Activated T-cell treated with anti-CD3 and anti-CD28 coated beads for 24 hours (primary cell): ENCODE measurements at places on chromosomes 3 and 15.

DNA sequence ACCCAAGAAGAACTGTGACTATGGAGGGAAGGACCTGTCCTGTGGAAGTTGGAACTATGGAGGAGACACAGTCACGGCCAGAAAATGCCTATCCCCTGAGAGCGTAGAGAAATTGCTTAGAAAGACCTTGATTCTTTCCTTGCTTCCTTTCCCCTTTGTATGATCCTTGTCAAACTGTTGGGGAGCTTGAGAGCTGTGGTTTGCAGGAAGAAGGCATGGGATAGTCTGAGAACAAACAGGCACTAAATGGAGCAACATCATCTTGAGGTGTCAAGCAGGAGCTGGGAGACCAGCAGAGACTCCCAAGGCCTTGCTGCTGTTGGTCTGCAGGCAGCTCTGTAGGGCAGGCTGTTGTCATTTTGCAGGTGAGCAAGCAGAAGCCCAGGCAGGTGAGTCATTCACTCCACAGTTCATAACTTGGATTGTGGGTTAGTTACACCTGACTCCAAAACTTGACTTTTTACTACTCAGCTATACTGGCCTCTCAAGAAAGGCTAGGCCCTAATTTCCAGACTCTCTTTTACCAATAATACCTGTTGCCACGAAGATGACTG is 298.9 kb downstream of the LRTM1 start:
- no peak for DNase-seq

DNA sequence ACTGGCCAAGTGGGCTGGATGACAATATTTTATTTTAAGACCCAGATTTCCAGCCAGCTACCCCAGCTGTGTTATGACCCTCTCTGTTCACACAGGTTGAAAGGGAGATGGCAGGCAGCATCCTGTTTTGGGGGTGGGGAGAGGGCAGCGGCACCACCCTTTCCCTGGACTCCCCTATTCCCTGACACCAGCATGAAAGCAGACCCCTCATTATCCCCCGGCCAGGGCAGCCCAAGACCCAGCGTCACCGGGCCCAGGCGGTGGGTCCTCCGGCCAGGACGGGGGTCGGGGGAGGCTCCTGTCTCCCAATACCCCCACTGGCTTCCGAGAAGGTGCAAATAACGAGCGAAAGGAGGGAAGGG is 127.6 kb upstream of the MEF2A start:
- no peak for DNase-seq

DNA sequence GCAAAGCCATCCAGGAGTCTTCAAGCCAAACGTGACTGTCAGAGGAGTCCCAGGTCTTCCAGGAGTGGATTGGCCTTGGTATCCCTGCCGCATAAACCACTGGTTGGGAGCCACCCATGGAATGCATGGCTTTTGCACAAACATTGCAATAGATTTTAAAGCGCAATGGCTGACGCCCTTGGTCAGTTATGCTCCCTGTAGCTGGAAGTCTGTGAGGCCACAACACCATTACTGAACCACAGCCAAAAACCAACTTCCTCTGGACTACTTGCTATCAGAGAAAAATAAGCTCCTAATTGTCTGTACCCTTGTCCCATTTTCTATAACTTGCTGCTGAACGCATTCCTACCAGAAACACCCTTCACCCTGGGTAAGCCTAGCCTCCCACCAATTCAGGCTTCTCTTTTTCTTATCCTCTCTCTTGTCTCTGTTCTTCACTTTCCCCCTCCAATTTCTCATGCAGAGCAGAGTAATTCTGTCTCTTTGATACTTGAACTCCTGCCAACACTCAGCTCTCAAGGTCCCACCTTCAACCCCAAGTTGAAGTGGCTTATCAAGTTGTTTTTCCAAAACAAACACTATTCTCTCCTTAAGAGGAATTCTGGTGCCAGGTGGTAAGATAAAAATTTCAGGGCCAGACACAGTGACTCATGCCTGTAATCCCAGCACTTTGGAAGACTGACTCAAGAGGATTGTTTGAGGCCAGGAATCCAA is 176.4 kb upstream of the UBE2E1 start:
- no peak for DNase-seq

- no peak for DNase-seq
These were observed 12.9 kb downstream of the NISCH start for GRCh38 chr3:52468336-52468735.

- DNase-seq, result no peak
These were observed 125.6 kb upstream of the RASGRP1 start for GRCh38 chr15:38690216-38690615.

DNA sequence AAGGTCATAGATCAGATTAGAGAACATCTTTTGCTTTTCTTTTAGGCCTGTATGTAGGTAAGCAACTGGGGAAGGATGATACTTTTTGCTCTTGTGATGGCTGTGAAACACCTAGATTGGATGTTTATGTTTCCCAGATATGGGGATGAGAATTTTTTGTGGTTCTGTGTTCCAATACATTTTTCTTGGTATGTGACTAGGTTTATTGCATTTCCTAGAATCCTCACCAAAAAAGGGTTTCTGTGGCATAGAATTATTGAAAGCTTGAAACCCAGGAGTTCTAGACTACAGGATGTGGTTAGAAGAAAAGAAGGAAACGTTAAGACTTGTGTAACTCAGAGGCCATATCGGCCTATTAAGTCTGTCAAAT is 25.8 kb downstream of the OXNAD1 start:
- no peak for DNase-seq

DNA sequence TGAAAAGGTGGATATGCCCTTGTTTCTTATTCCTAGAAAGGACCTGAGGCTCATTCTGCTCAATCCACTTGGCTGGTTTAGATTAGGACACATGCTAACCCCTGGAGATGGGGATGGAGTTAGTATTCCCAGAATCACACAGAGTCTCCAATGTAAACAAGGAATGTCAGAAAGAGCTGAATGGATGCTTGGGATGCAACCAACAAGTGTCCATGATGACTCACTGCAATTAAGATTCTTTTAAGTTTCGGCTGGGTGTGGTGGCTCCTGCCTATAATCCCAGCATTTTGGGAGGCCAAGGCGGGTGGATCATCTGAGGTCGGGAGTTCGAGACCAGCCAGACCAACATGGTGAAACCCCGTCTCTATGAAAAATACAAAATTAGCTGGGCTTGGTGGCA is 315.5 kb upstream of the AZI2 start:
- no peak for DNase-seq

DNA sequence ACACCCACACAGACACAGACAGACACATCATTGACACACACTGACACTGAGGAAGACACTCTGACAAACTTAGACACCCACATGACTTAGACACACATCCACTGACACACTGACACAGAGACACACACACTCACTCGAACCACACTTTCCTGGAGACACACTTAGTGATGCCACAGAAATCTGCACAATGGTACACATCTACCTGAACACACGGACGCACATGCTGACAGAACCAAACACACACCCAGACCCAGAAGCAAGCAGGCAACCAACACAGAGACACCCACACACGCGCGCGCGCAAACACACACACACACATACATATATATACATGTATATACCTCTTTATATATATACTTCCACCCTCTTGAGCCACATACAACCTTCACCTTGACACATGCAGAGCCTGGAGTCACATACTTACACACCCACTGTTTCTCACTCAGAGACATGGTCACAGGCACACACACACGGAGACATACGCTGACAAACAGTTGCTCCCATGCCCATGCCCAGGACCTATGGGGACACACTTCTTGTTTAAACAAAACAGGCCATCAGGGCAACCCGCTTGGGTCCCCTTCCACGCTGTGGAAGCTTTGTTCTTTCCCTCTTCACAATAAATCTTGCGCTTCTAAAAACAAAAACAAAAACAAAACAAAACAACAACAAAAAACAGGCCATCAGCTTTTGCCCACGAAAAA is 913 bp upstream of the SCN5A start:
- DNase-seq, result no peak

GRCh38 chr15:77440378-77440999 is 19.8 kb downstream of the HMG20A start:
- no peak for DNase-seq

DNA sequence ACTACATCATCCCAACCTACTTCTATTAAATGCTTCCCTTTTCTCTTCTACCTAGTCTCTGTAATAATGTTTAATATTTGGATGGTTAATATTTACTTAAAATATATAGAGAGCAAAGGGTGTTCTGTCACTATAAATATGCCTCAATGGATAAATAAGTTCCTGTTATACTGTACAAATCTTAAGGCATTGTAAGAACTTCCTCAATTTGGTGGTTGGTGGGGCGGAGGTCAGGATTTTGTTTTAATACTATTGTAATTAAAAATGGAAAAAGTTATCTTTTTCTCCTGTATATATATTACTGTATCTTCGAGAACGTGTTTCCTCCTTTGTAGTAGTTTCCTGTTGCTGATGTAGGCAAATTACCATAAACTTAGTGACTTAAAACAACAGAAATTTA is 41.5 kb downstream of the SPRED1 start:
- DNase-seq, result no peak

GRCh38 chr3:9302425-9303181 is 53.2 kb upstream of the SRGAP3 start:
- DNase-seq, result peak; percentile 68

- no peak for DNase-seq
These were observed 189.5 kb downstream of the ISL2 start for GRCh38 chr15:76526111-76526510.

DNA sequence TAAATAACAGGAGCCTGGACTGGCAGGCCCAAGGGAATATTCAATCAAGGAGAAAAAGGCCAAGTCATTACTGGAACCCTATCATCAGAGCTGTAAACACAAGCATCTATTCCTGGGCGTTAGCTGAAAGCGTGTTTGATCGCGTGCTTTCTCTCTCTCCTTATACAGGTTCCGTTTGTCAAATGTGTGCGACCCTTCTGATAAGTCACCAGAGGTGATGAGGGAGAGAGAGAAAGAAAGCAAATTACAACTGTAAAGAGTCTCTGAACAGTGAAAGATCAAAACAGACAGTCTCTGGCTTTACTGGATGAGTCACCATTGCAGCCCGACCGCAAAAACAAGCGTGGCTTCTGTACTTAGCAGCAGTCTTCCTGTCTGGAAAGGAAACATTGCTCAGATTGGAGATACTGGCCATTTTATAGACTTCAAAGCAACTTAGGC is 39.5 kb upstream of the TPRG1 start:
- peak; percentile 61 for DNase-seq

DNA sequence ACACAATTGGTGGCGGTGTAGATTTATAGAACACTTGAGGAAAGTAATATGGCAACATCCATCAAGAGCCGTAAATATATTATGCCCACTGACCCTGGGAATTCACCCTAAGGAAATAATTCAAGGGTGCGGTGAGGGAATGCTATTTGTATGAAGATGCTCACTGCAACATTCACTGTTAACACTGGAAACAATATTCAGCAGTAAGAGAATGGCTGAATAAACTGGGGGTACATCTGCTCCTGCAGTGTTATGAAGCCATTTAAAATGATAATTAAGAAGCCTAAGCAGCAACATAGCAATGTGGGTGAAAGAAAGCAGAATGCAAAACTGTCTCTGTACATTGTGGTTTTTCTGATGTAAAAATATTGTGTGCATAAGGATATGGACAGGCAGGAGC is 87.6 kb downstream of the RAB11A start:
- no peak for DNase-seq

DNA sequence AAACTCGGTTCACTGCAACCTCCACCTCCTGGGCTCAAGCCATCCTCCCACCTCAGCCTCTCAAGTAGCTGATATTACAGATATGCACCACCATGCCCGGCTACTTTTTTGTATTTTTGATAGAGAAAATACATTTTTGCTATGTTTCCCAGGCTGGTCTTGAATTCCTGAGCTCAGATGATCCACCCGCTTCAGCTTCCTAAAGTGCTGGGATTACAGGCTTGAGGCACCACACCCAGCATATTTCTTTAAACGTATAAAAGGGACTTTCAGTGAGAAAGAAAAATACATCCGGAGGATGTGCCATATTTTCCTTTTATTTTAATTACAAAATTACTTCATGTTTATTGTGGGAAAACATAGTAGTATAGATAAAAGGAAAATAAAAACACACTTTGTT is 55.2 kb downstream of the RPL39L start:
- no peak for DNase-seq

DNA sequence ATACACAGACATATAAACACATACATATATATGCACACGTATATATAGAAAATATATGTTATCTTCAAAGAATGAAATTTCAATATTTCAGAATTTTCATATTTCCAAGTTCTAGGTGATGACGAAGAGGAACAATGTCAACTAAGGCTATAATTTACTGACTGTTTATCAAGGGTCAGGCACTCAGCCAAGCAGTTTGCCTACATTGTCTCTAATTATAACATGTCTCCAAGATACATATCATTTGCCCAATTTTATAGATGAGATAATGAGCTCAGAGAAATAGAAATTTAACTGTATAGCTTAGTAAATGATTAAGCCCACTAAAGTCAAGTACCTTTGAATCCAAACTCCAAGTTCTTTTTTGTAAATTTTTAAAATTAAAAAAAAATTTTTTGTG is 99.9 kb upstream of the PLSCR4 start:
- no peak for DNase-seq
